GM12878 (cell line): ENCODE measurements at places on chromosomes 4 and X. TPM values are rescaled to one million over a fixed set of nuclear protein-coding genes. Genes with fewer than 3 reads are reported as not detected.

DNA sequence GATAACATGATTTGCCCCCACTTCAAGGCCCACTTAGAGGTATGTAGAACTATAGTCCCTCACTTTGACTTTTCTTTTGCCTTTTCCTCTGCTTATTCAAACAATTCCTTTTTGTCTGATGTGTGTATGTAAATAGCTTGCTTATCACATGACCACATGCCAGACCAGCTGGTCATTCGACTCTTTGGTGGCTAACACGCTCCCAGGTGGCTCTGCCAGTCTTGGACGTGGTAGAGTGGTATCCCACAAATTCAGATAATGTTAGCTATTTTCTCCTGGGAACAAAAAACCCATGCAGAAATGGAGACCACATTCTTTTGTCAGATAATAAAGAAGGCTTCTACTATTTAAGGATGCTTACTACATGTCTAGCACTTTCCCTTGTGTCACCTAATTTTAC, 47.9 kb downstream of the ARHGAP24 start:
- no peak for DNase-seq

Gene DMP1
- total RNA-seq = not detected in 2 replicates

GRCh38 chr4:22427675-22428074, 88.2 kb downstream of the ADGRA3 start:
- no peak for DNase-seq

DNA sequence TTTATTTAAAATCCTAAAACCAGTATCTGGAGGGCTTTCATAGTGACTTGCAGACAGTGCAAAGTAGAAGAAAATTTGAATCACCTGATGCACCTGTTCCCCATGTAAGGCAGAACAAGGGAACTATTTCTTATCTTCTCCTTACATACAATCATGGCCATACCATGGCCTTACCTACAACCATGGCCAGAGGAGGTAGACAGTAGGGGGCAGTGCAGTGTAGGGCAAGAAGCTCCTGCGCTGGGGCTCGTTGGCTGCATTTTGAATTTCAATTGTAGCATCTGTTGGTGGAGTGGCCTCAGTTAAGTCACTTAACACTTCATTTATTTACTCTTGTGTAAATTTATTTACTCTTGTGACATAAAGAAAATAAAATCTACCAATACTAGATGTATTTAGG, 33.0 kb downstream of the GALNTL6 start:
- DNase-seq = no peak

DNA sequence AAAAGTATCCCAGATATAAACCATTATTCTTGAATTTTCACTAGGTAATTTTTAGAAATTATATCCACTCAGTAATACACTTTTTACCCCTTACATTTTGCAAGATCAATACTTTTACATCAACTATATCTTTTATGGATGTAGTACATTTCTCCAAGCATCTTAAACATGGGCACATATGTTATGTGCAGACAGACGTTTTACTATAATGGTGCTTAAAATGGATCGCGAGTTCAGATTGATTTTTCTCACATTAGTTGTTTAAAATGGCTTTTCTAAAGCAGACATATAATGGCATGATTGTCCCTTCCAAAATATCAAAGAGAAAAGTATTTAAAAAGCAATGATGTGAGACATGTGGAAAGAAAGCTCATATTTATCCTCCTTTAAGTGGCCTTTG, 786.1 kb downstream of the PDHA2 start:
- DNase-seq = no peak

Gene TLR10
- total RNA-seq = 50.4 and 52.8 TPM in 2 replicates

Gene CABS1
- not detected in 2 replicates for total RNA-seq

Gene BEX2
- total RNA-seq = 0.56 and 0.80 TPM in 2 replicates

Gene COL4A5
- total RNA-seq = 0.45 and 0.51 TPM in 2 replicates

GRCh38 chrX:5388087-5388486, 840.6 kb downstream of the NLGN4X start:
- DNase-seq = no peak

GRCh38 chrX:80667967-80668366, 141.7 kb downstream of the BRWD3 start:
- no peak for DNase-seq

DNA sequence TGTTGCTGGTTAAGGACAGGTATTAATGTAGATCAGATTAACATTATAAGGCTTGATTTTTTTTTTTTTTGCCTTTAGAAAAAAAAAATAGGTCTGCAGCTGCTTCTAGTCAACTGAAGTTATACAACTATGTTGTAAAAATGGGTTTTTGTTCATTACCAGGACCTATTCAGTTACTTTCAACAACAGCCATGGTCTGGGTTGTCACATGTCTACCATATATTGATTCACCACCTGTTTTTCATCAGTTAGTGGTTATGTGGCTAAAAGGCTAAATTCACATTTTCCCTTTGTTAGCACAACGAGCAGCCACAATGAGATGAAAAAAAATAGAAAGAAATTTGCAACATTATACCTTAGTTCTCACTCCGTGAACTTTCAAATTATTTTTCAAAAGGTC, 45.5 kb downstream of the GLRB start:
- no peak for DNase-seq

DNA sequence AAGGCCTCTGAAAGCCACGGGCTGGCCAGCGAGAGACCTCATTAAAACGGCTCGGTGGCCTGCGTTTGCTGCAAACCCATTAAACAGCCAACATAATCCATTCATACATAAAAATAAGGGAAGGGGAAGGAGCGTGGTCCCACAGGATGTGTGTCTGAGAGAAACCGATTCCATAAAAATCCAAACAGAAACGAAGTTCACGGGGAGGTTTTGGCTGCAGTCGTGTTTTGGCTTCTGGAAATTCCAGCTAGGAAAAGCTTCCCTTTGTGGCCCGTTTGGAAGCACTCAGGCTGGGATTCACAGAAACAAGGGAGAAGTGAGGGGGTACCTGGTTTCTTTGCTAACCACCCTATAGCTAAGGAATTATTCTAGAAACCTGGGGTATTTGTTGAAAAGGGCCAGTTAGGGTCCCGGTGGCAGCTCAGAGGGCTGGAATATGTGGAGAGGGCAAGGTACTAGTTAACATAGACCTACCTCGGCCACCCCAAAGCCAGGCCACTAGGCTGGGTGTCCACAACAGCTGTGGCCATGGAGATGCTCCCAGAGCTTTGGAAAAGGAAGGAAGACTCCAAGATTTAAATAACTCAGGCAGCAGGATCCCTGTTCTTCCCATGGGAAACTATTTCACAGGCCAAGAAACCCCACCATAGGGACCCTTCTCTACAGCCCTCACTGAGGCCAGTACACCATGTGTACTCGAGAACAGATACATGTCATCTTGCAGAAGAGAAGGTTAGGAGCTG, 166.8 kb downstream of the BCOR start:
- no peak for DNase-seq

- no peak for DNase-seq
Measured at GRCh38 chrX:130110379-130111219, at the start of gene ELF4. ELF4 (minus strand) TSS chrX:130110497; CDS start chrX:130081330, 29,167 bp downstream.

DNA sequence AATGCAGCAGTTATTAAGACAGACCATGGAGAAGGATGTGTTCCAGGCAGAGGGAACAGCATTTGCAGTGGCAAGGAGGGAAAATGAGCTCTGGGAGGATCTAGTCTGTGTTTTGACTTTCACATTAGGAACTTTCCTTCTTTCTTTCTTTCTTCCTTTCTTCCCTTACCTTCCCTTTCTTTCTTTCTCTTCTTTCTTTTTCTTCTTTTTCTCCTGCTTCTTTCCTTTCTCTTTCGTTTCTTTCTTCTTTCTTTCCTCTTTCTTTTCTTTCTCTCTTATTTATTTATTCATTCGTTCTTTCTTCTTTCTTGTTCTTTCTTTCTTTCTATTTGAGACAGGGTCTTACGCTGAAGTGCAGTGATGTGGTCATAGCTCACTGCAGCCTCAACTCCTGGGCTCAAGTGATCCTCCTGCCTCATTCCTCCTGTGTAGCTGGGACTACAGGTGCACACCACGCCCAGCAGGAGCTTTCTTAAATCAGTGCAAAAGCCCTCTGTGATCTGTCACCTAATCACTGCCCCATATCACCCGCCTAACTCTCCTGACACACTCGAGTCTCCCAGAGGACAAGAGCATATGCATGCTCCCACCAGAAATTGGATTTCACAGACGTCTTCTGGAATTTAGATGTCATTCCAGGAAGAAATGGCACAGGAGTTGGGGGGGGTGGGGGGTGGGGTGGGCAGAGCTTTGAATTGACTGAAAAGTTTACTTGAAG, 15.4 kb upstream of the SPATA4 start:
- no peak for DNase-seq

- no peak for DNase-seq
Measured at GRCh38 chr4:105551965-105552746, at the start of gene ARHGEF38. ARHGEF38 (plus strand) TSS chr4:105552620; CDS start chr4:105552766, 146 bp downstream.

- DNase-seq = no peak
Measured at GRCh38 chr4:175953960-175954521, 111.6 kb upstream of the WDR17 start.

- DNase-seq = no peak
Measured at GRCh38 chrX:136227948-136228838, 23.0 kb downstream of the MAP7D3 start.

DNA sequence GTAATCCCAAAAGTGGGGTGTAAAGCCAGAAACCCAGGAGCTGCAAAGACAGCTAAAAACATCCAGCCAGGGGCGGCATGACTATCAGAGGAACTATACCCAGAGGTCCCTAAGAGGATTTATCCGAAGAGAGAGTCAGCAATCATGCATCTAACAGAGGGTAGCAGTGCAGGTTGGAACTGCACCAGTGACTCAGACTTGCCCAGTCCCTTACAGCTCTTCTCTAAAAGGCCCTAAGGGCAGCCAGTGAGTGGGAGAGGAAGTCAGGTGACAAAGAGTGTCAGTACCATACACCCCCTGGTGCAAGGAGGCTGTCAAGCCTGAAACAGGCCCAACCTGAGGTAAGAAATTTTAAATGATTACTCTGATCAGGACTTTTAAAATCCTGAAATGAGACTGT, 88.1 kb downstream of the CAMK2D start:
- DNase-seq = no peak

GRCh38 chr4:140080883-140081282, 73.1 kb downstream of the MAML3 start:
- DNase-seq = no peak

DNA sequence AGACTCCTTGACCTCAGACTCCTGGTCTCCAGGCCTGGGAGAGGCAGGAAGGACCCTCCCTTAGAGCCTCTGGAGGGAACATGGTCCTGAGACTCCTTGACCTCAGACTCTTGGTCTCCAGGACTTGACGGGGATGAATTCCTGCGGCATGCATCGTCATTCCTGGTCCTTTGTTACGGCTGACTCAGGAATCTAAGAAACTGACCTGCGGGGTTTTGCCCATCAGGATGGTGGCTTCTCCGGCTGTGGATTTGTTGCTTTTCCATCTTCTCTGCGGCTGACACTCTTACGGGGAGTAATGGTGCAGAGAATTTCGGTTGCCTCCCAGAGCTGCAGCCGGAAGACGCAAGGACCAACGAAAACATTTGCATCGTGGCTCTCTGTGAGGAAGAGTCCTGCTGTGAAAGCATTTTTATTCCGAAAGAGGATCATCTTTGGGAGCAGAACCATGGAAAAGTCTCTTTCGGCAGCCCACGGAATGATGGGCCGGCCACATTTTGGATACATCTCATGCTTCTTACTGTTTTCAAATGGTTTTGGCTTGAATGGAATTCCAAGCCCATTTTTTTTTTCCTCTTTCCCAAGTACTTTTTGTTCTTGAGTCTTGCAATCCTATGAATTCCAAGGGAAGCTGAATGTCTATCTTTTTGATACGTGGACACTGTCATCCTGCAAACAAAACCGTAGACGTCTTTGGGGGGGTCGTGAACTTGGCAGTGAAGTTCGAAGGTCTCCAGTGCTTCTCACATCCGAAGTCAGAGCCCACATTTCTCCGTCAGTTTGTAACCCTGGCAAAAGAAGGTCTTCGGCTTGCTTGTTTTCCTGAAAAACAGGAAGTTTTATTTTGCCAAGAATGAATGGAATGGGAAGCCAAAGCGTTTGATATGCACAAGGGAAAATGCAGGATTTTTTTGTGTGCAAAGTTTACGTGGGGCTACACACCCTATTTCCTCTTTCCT, 36.5 kb downstream of the SHOX start:
- no peak for DNase-seq

Gene SMR3B
- not detected in 2 replicates for total RNA-seq

DNA sequence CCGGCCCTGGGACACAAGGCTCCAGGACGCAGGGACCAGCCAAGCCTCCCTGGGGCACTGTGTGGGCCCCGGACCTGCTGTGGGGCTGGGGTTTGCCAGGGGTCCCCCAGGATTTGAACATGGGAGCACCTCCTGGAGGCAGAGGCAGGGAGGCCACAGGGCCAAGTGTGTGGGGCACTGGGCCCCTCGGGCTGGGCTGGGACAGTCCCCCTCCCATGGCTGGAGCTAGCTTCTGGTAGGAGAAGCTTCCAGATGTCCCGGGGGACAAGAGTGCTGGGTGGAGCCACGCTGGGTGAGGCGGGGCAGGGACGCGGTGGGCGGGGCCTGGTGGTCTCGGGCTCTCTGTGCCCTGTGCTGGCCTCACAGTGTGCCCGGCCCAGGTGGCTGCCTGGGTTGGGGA, 18.6 kb downstream of the FGFRL1 start:
- no peak for DNase-seq

Gene TSPYL2
- 16.0 and 16.1 TPM in 2 replicates for total RNA-seq

DNA sequence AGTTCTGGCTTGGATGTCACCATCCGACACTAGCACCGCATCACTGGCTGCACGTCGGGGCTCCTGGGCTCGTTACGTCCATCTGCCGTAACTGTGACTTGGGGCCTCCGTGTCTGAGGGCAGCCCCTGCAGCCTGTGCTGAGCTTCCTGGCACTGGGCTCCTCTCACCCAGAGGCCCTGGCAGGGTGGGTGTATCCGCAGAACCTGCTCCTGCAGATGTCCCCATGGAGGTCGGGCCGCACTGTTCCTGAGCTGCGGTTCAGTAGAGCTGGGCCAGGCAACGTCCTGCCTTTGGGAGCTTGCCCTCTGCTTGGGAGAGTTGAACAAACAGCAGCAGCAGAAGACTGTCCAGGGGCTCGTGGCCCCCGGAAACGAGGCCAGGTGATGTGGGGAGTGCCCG, 71.4 kb downstream of the RGS12 start:
- DNase-seq = no peak

DNA sequence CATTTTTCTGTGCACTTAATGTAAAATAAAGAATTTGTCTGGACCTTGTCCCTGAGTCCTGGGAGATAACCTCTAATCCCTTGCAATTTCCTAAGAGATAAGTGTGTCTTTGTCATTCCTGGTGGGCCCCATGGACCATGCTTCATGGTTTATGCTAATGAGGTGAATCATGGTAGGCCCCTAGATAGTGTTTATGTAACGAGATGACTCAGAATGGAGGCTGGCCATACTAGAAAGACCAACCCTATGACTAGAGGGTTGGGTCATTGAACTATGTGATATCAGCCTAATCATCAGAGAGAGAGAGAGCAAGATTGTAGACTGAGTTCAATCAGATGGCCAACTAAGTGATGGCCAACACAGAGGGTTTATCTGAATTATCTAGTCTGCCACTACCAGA, 64.2 kb upstream of the NHSL2 start:
- DNase-seq = no peak

DNA sequence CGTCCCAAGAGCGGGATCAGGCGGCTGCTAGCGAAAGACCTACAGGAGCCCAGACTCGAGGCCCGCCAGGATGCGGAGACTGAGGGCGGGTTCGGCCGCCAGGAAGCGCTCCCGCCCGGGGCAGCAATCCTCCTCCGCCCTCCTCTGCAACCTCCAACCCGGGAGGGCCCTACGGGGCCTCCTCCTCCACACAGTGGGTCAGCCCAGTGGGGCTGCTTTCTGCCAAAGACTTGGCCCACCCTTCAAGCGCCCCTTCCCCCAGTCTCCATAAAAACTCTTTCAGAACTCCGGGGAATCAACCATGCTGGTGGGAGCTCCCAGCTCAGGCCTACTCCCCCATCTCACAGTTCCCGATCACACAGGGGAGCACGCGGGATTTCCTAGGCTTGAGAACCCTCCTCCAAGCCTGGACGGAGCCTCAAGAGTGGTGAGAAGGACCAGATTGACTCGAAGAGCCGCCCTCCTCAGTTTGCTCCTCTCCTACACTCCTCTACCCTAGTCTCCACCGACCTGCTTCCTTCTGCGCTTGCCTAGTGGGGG, 77.5 kb downstream of the RLIM start:
- no peak for DNase-seq
